ENCODE measurements at places on chromosomes 2 and 18. TPM values are rescaled to one million over a fixed set of nuclear protein-coding genes. Genes with fewer than 3 reads are reported as not detected.
A peak's percentile ranks its signal among the peaks of the same experiment; 100 is the strongest.

Gene FBXO41
- total RNA-seq = 0.88 TPM

DNA sequence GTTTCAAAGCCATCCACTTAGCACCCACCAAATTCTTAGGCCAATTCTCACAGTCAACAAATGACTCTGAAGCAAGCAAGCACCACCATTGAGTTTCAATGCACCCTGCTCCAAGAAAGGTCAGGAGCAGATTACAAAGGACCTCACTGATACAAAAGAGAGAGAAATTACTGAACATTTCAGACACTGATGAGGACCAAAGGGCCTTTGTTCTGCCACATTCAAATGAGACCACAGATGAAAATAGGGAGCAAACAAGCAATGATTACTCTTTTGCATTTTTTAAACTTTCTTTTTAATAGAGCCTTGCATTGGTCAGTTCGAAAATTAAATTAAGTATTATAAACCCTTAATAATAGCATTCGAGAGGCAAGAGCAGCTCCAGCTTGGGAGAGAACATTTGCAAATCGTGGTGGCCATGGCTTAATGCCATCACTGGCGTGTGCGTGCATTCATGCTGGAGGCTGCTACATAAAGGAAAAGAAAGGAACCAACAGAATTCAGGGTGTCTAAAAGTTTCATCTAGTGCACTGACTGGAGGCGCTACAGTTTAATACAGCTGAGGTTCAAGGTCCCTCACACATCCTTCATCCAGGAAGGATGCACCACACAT, 87.5 kb downstream of the KLF7 start:
- no peak for DNase-seq

Gene IL1RL2
- not detected for total RNA-seq

GRCh38 chr2:152505495-152505906, 170.5 kb downstream of the FMNL2 start:
- no peak for DNase-seq

GRCh38 chr2:128422571-128422970, 103.9 kb upstream of the HS6ST1 start:
- DNase-seq = peak; percentile 96

DNA sequence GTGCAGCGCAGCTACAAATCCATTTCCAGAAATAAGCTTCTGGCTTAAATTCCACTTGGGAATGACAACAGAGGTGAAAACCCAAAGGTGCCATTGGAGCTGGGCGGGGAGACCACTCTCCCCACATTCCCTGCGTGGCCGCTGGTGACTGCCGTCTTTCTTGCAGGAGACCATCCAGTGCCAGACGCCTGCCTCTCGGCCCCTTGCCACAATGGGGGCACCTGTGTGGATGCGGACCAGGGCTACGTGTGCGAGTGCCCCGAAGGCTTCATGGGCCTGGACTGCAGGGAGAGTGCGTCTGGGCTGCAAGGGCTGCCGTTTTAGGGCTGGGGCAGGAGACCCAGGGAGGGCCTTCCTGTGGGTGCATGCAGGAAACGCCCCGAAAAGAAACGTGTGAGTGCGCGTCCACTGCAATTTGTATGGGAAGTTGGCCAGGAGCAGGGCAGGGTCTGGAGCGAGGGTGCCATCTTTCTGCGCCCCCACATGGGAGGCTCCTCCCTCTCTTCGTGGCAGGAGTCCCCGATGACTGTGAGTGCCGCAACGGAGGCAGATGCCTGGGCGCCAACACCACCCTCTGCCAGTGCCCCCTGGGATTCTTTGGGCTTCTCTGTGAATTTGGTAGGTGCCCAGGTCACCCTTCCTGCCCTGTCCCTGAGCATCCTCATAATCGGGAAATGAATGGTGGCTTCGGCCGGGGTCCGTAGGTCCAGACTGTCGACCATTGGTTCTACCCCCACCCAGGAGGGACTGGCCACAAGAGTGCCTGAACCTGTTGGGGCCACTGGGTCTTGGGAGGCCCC, 49.9 kb downstream of the SNED1 start:
- DNase-seq = no peak

Gene NEB
- not detected for total RNA-seq

- DNase-seq = peak; percentile 92
Observed at GRCh38 chr2:69601179-69601612, 42.3 kb downstream of the AAK1 start.

GRCh38 chr2:169997140-169997887, 170.1 kb downstream of the UBR3 start:
- no peak for DNase-seq

- DNase-seq = no peak
Observed at GRCh38 chr2:20579866-20580265, 71.0 kb downstream of the HS1BP3 start.

Gene MYO5B
- total RNA-seq = not detected

DNA sequence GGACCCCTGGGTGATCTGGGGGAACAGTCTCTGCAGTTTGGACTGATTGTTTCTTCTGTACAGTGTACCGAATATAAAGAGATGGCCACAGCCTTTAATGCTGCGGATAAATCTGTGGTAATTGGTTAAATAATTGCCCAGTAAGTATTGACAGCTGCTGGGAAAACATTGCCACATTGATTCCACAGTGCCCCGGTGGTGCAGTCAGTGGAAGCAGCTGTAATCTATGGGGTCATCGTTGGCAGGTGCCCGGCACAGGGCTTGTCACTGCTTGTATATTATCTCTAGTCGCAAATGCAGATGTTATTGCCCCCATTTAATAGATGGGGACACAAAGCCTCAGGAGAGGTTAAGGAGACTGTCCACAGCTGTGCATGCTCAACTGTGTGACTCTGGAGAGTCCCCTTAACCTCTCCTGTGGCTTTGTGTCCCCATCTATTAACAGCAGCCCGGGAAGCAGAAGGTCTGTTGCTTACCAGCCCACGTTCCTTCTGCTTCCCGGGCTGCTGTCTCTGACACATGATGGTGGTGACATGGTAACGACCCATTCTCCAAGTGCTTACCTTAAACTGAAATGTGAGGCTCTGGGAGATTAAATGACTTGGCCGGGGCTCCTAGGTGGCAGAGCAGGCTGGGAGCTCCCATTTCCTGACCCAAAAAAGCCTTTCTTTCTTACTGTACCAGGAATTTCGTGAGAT, 76.9 kb downstream of the NCK2 start:
- no peak for DNase-seq

GRCh38 chr2:203857656-203858055, 9.9 kb upstream of the CTLA4 start:
- DNase-seq = no peak

DNA sequence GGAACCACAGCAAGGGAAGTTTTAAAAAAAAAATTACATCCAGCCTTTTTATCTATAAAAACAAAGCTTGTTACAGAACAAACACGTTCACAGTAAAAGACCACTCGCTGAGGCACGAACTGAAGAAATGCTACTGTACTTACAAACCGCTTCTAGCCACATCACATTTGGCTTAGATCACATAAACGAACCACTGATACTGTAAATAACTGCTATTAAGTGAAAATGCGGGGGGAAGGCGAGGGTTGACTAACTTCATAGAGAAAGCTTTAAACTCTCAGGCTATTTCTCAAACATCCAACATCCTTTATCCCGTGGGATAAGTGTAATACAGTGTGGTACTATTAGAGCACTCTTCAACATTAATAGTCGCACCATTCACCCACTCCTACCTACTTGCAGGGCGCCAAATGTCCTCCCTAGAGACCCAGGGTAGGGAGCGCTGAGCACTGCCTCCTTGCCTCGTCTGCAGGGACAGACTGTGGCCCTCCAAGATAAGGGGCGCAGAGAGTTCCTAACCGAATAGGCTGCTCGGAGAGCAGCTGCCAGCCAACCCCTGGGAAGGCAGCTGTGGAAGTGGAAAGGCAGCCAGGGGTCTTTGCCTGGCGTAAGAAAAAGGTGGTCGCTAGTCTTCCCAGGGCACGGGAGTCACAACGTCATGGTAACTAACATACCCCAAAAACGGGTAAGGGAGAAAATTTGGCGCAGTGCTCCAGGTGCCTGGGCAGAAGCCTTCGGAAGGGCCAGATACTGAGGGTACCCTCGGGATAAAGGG, 854 bp downstream of the GPR155 start:
- peak; percentile 29 for DNase-seq

DNA sequence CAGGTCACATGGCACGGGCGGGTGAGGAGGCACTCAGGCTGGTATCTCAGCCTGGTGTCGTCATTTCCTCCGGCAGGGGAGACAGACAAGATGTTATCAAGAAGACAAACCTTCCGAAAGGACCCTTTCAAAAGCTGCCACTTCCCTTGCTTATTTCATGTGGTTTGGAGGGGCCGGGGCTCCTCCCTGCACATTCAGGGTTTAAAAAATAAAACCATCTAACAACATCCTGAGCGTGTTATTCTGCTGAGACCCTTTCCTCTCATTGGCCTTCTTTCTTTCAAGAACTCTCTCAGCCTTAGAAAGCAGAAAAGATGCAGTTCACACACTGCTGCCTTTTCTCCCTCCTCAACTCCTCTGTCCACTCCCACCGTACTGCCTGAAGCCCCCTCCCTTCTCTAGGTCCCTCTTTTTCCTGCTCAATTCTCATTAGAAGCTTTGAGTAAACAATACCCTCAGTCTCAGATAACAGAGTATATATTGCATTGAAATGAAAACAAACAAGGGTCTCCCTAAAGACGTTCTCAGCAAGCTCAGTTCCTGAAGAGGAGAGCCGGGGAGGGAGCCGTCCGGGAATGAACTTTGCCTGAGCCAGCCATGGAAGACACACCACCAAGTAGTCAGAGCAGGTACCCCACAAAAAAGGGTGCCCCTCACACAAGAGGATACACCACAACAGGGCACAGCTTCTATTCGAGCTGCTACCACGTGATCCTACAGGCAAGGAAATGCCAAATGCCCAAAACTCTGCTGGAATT, 9.7 kb downstream of the SMAD7 start:
- no peak for DNase-seq

Measured in HFFc6 (cell line).